GM13977 (cell line): ENCODE measurements at places on chromosomes 3 and 15.

GRCh38 chr3:150061288-150062024 is 90.8 kb upstream of the PFN2 start:
- no peak for DNase-seq

DNA sequence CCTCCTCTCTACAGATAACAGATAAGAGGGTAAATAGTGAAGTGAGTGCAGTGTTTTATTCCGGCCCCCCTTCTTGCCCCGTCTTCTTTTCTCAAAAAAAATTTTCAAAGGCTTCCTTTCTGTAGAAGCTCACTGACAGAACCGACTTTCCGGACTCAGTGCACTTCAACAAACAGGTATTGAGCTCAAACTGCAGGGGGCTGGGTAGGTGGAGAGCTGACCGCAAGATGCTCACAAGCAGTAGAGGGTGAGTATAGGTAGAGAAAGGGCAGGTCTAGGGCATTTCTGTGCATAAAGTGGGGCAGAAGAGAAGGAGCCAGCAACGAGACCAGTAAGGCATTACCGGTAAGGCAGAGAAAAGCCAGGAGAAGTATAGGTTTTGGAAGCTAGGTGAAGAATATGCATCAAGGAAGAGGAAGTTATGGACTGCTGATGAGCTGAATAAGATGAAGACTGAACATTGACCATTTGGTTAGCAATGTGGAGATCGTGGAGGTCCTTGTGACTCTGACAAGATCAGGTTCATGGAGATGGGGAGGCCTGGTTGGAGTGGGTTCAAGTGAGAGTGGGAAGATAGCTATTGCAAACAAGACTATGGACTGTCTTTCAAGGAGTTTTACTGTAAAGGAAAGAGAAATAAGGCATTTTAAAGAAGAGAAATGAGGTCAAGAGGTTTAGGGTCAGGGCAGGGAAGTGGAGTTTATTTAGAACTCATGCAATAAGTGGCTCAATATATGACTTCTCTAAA is 97.4 kb downstream of the ST6GAL1 start:
- no peak for DNase-seq

DNA sequence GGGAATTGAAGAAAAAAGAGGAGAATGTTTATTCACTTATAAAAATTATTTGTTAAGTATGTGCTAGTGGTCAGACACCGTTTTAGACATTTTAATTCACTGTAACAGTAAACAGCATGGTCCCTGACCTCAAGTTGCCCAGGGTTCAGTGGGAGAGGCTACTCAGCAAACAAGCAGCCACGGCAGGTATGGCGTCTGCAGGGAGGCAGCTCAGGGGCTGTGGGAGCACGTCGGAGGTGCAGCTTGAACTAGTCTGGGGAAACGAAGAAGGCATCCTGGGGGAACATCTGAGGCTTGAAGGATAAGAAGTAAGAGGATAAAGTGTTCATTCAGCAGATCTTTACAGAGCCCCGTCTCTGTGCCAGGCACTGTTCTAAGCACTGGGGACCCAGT is 66.0 kb downstream of the CRTC3 start:
- DNase-seq: no peak

DNA sequence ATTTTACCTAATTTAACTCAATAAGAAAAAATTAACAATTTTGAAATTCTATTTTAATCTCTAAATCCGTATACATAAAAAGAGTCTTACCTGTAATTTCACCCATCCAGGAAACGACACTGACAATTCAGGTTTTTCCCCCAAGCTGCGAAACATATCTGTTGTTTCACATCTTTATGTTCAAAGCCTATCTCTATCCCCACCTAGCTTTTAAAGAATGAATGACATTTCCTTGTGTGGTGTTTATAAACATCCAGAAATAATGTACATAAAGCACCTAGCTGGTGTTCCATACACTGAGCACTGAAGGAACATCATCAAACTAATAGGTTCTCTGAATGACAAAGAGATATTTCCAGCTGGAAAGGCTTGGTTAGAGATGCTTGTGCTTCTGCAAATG is 867.8 kb downstream of the SQOR start:
- DNase-seq: no peak

GRCh38 chr15:80780416-80781221 is 1.4 kb downstream of the CEMIP start:
- DNase-seq: peak; percentile 40

GRCh38 chr15:70164910-70165715 is 67.4 kb upstream of the TLE3 start:
- DNase-seq: no peak

DNA sequence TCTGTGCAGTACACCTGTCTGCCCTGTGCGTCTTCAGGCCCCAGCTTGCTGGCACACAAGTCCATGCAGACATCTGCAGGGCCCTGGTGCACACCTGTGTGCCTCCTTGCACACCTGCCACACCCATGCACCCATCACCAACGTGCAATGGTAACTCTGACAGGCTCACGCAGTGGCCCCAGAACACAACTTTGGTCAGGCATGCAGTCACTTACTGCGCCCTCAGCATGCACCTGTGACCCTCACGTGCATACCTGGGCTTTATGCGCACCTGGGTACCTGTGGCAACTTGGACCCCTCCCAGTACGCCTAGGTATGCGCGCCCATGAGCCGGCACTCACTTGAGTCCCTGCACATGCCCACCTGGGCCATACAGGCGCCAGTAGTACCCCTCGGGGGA is 1.7 kb downstream of the PLXND1 start:
- no peak for DNase-seq
